Muscle of leg (tissue), 16 donors: ENCODE measurements at places on chromosomes 6 and 20. TPM values are rescaled to one million over a fixed set of nuclear protein-coding genes. Genes with fewer than 3 reads are reported as not detected.

DNA sequence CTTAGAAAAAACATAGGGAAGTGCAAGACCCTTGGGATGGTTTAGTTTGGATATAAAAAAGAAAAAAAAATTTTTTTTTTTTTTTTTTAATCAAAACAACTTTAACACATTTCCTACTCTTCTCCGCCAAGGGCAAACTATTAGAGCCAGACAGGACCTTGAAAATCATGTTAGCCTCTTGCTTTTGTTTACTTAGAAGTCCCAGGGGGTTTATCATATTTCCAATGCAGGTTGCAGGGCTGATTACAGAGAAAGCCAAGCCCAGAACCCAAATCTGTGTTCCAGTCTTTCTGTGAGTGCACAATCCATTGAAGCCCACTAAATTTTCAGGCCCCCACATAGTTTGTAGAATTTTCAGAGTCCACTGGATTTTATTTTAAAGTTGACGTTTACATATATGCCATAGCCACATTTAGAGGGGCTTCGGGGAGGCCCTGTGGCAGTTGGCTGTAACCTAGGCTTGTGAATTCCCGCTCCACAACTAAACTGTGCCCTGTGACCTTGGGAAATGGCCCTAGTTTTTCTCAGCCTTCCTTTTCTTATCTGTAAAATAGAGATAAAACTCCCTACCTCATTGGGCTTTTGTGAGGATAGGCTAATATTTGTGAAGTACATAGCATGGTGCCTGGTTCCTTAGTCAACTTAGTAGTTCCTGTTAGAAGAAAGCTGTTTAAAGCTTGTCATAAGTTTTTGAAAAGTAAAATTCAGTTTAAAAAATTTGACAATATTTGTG, 55.7 kb downstream of the NCOA7 start:
- DNase-seq: no peak

DNA sequence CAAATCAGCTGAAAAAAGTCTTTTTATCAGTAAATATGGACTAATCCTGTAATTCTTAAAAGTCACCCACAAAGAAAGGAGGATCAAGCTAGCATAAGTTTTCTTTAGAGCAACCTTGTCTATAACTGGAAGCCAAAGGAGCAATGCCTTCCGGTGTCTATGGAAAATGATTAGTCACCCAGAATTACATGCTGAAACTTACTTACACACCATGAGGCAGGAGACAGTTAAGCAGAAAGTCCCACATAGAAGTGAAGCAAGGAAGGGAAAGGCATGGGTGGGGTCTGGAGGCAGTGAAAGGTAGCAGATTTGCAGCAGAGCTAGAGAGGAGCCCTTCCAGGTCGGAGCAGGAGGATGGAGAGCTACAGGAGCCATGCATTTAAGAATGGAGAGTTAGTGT, 153.7 kb upstream of the RIPOR2 start:
- DNase-seq: no peak

DNA sequence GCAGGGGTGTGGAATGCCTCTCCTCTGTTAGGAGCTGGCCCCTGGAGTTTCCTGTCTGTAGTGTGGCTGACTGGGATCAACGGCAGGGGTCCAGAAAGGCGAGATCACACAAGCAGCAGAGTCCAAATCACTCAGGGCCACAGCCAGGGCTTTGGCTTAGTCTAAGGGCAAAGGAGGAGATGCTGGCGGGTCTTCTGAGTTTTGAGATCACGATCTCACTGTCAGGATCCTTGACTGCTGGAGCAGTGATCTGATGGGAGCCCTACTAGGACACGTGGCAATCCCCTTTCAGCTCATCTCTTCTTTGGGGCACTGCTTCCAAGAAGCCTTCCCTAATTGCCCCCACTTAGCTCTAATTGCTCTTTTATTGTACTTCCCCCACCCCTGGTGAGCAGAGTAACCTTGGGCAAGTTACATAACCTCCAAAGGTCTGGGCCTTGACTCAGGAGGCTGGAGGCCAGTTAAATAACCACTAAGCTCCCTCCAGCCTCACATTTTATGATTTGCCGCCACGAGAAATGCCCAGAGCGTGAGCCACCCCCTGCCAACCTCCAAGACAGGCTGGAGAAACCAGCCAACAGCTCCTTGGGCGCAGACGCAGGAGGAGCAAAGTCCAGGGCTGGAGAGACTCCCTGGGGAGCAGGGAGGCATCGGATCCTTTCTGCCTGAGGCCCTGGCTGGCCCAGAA, 12.0 kb downstream of the KCNK5 start:
- DNase-seq: no peak

GRCh38 chr20:57259938-57260921, 6.2 kb downstream of the BMP7 start:
- peak; percentile 69 for DNase-seq

GRCh38 chr20:57464642-57465211, 60.2 kb downstream of the CTCFL start:
- no peak for DNase-seq

DNA sequence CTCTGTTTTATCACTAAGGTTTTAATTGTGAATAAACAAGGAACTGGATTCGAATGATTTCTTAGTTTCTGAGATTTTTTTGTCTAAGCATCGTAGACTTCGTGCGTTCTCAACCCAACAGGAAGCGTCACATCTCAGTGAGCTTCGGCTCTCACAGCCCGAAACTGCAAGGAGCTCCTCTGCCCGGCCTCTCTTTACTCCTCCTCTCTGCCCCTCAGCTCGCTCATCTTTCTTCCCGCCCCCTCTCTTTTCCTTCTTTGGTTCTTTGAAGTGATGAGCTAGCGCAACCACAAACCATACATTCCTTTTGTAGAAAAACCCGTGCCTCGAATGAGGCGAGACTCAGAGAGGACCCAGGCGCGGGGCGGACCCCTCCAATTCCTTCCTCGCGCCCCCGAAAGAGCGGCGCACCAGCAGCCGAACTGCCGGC, 480 bp upstream of the NT5E start:
- peak; percentile 88 for DNase-seq

- peak; percentile 57 for DNase-seq
Measured at GRCh38 chr20:53592992-53593465, 610 bp downstream of the ZNF217 start.

DNA sequence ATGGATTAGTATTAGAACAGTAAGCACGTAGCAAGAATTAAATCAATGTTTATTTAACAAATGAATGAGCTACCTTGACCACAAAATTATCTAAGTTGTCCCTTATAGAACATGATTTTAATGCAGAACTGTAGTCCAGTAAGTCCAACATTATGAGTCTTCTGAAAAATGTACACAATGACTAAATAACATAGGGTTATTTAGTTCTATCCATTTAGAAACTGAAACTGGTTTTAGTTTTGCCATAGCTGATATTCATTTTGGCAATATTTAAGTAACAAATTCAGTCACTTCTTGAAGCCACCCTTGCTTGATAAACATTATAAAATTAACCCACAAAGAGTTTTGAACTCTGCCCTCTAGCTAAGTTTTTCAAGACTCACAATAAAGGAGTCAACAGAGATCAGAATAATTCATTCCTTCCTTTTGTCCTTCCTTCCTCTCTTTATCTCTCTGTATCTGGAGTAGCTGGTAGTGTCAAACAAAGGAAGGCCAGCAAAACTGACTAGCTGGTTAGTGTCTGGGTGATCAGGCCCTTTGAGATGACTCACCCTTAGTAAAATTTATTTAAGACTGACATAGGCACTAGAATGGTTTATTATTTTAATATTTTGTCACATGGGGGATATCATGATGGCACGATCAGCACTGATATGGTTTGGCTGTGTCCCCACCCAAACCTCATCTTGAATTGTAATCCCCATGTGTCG, 115.1 kb downstream of the BTBD9 start:
- DNase-seq: no peak

GRCh38 chr6:116051244-116051643, 9.4 kb downstream of the FRK start:
- no peak for DNase-seq

DNA sequence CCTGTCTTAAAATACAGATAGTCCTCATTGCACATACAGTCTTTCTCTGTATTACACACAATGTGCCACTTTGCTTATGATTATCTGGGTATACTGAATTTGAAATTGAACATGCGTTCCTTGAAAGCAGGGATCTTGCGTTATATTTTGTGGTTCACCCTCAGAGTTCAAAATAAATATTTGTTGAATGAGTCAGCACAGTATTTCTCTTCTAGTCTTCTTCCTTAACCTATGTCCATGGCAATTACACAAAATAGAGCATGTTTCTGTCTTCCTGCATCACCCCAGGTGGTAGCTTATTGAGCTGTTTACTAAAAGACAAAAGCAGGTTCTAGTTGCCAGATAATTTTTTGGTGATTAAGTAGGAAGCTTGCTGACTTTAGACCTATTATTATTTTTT, 272.9 kb upstream of the FERMT1 start:
- DNase-seq: no peak

DNA sequence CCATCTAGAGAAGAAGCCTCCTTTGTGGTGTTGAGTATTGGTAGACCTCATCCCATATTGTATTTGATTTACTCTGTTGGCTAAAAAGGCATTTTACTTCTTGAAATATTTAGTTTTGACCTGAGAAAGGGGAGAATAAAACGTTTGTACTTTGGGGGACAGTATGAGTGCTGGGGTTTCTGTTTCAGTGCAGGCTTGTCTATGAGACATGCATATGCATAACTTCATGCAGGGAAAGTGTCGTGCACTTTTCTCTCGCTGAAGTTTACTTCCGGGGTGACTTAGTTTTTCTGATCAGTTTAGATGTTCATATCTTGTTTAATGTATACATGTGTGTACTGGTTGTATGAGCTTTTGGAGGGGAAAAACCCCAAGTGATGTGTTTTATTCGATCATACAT, 59.5 kb downstream of the UTRN start:
- no peak for DNase-seq

- no peak for DNase-seq
Measured at GRCh38 chr6:90479603-90479926, 107.3 kb downstream of the MAP3K7 start.

The HTR1E gene
- total RNA-seq: not detected

The TPBG gene
- 11.4 TPM for total RNA-seq

The CDH4 gene
- 0.66 TPM for total RNA-seq

The SNHG17 gene
- total RNA-seq: 11.4 TPM
